ENCODE measurements at places on chromosomes 4 and X. TPM values are rescaled to one million over a fixed set of nuclear protein-coding genes. Genes with fewer than 3 reads are reported as not detected.
A peak's percentile ranks its signal among the peaks of the same experiment; 100 is the strongest.

DNA sequence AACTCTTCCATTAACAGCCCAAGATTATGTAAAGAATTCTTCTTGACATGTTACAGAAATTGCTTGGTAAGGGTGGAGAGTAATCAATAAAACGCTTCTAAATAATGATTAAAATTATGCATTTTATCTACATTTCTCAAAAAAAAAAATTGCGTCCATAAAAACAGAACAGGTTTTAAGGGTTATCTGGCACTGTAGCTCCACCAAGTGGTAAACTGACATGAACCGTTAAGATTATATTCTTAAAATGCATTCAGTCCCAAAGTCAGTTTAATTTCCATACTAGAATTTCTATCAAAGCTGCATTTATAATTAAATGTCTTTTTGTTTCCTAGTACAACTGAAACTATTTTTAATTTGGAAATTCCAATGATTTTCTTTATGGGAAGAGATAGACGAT, 214.0 kb upstream of the UGT8 start:
- no peaks in the 10 kb centered on the region for H3K27me3 ChIP-seq
- peaks cover 12% of the 10 kb centered on the region for H3K4me1 ChIP-seq
- no peak overlapping the region for H3K27ac ChIP-seq
- H3K4me3 ChIP-seq = no peak overlapping the region
- H3K36me3 ChIP-seq = no peaks in the 10 kb centered on the region

DNA sequence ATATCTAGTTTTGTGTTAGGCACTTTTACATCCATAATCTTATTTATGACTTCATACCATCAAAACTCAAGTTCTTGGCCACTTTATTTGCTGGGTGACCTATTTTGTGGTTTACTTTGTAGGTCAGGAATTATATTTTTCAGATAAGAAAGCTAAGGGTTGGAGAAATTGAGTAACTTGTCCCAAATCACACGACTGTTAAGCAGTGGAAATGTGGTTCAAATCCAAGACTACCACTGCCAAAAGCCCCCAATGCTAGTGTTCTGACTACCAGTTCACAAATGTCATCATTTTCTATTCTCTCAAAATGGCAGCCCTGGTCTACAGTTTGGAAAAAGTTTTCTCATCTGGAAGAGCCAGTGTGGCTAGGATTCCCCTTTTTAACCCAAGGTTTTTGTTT, 74.6 kb downstream of the OPHN1 start:
- no peak overlapping the region for H3K4me3 ChIP-seq
- no peak overlapping the region for H3K27ac ChIP-seq
- H3K36me3 ChIP-seq = no peaks in the 10 kb centered on the region
- DNase-seq = no peak
- H3K4me1 ChIP-seq = no peaks in the 10 kb centered on the region
- H3K27me3 ChIP-seq = no peaks in the 10 kb centered on the region

DNA sequence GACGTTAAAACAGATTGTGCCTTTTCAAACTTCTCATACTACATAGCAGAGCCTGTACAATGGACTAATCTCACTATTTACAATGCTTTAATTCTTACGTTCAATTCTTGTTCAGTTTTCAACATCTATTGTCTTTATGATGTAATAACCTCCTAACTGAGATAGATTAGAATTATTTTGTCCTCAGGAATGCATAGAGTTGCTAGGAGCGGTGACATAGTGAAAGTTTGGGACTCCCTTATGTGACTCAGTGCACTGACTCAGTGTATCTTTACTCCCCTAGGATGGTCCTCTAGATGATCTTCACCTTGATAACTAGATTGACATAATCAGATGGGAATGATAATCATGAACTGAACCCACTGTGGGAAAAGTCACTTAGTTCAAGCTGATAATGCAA, 151.5 kb downstream of the VEGFC start:
- H3K4me3 ChIP-seq = no peak overlapping the region
- H3K36me3 ChIP-seq = no peaks in the 10 kb centered on the region
- H3K27ac ChIP-seq = no peak overlapping the region
- H3K27me3 ChIP-seq = no peaks in the 10 kb centered on the region
- H3K4me1 ChIP-seq = no peaks in the 10 kb centered on the region

DNA sequence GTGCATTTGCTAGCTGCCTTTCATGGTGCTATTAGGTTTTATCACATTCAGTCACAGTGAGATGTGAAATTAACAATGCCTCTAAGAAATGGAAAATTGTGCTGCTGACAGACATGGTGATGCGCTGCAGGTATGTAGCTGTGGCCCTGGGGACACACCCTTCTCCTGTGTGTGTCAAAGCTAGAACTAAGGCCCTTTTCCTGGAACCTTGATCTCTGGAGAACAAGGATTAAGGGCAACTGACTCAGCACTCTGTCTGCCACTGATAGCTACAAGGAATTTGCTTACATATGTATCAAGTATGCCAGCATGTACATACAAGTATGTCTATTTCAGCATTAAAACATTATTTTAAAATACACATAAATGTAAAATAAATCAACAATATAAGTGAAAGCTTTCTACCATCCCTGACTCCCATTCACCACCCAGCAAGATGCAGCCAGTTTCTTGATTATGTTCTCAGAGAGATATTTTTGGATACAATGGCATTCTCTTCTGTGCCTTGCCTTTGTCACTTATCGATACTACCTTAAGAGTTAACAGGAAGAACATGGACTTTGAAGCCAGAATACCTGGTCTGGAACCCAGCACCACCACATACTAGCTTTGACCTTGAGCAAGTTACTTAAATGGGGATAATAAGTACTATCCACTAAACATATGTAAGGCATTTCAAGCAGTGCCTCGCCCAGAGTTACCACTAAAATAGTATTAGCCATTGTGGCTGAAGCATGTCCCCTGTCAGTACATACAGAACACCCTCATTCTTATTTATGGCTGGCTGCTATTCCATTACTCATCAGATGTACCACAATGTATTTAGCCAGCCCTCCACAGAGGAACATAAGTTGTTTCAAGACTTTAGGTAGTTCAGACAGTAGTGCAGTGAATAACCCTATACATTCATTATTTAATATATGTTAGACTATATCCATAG, 68.5 kb downstream of the NPNT start:
- H3K4me3 ChIP-seq = no peak overlapping the region
- no peak overlapping the region for H3K27ac ChIP-seq
- H3K36me3 ChIP-seq = no peaks in the 10 kb centered on the region
- H3K27me3 ChIP-seq = no peaks in the 10 kb centered on the region
- peaks cover 16% of the 10 kb centered on the region for H3K4me1 ChIP-seq

GRCh38 chr4:144967161-144967560, 130.8 kb downstream of the ANAPC10 start:
- no peak overlapping the region for H3K27ac ChIP-seq
- DNase-seq = no peak
- H3K4me3 ChIP-seq = no peak overlapping the region
- peaks cover 6% of the 10 kb centered on the region for H3K4me1 ChIP-seq
- no peaks in the 10 kb centered on the region for H3K36me3 ChIP-seq

GRCh38 chr4:23967281-23967680, 77.4 kb upstream of the PPARGC1A start:
- H3K36me3 ChIP-seq = no peaks in the 10 kb centered on the region

GRCh38 chr4:125849869-125850268, 535.1 kb downstream of the FAT4 start:
- H3K4me1 ChIP-seq = no peaks in the 10 kb centered on the region
- H3K36me3 ChIP-seq = no peaks in the 10 kb centered on the region
- H3K27ac ChIP-seq = no peak overlapping the region
- H3K4me3 ChIP-seq = no peak overlapping the region
- DNase-seq = peak; percentile 56
- H3K27me3 ChIP-seq = no peaks in the 10 kb centered on the region

Gene DKK2
- total RNA-seq = 0.06 TPM

Measured in cardiac muscle cell (in vitro differentiated cells and primary cell).